Breast epithelium (tissue), 4 donors: ENCODE measurements at places on chromosomes 12 and 14.

DNA sequence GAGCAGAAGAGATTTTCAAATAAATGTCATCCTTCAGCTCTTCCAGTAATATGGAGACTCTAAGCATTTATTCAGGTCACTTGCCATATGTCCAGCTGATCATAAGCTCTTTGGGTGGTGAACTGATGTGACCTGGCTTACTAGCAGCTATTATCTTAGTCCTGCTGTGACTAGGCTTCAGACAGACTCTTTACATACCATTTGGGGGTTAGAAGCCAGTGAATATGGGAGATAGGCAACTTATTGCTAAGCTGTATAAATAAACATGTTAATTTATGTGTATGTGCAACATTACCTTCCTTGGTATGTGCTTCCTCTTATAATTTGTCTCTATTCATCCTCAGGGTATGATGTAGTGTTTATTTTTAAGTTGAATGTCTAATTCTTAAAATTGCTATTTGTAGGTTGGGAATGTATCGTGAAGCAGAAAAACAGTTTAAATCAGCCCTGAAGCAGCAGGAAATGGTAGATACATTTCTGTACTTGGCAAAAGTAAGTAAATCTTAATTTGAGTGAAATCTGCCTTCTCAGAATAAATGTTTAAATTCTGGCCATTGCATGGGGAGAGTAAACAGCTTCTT lies 32.4 kb downstream of the TTC8 start:
- H3K36me3 ChIP-seq = no peaks in the 10 kb centered on the region
- no peak overlapping the region for H3K27ac ChIP-seq
- H3K27me3 ChIP-seq = no peaks in the 10 kb centered on the region

DNA sequence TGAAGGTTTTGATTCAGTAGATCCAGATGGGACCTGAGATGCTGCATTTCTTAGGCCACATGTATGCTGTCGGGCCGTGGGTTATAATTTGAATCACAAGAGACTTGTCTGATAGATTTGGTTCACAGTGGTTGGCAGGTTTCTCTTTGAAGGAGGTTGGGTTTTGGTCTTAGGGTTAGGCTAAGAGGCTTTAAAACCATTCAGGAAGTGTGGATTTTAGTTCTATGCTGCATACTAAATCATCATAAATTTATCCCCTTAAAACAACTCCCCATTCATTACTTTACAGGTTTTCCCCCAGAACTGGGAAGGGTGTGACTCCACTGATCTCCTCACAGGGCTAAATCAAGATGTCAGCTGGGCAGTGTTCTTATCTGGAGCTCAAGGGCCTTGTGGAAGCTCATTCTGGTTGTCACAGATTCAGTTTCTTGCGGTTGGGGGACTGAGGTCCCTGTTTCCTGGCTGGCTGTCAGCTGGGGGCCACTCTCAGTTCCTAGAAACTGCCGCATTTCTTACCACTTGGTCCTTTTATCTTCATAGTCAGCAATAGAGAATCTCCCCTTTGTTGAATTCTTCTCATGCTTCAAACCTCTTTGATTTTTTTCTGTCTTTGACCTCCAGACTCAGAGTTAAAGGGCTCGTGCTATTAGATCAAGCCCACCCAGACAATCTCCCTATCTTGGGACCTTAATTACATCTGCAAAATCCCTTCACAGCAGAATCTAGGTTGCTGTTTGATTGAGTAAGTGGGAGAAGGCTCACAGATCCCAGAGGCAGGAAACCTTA lies 20.6 kb upstream of the PCNX1 start:
- no peak for DNase-seq
- no peak overlapping the region for H3K4me3 ChIP-seq

- H3K4me1 ChIP-seq = no peaks in the 10 kb centered on the region
- no peak overlapping the region for H3K4me3 ChIP-seq
- no peaks in the 10 kb centered on the region for H3K36me3 ChIP-seq
- no peak for DNase-seq
Observed at GRCh38 chr12:54058128-54058768, 4.6 kb downstream of the HOXC4 start.

DNA sequence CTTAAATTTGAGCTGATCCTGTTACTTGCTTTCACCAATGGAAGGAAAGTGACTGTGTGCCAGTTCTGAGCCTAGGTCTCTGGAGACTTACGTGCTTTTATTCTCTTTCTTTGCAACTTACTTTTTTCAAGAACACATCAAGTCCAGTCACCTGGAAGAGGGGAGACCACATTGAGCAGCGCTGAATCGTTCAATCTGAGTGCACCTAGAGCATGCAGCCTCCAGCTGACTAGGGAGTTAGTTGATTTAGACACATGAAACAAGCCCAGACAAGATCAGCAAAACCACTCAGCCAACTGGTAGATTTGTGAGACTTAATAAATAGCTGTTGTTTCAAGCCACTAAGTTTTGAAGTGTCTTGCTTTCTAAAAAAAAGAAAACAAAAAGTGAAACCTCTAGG lies 1014.8 kb upstream of the FBXO33 start:
- H3K4me1 ChIP-seq = no peaks in the 10 kb centered on the region
- no peak for DNase-seq
- no peaks in the 10 kb centered on the region for H3K27me3 ChIP-seq
- H3K4me3 ChIP-seq = no peak overlapping the region
- no peak overlapping the region for H3K27ac ChIP-seq

GRCh38 chr12:120751389-120751788 lies 25.8 kb downstream of the ACADS start:
- no peaks in the 10 kb centered on the region for H3K4me1 ChIP-seq
- H3K4me3 ChIP-seq = no peak overlapping the region
- no peak overlapping the region for H3K27ac ChIP-seq
- no peak for DNase-seq

DNA sequence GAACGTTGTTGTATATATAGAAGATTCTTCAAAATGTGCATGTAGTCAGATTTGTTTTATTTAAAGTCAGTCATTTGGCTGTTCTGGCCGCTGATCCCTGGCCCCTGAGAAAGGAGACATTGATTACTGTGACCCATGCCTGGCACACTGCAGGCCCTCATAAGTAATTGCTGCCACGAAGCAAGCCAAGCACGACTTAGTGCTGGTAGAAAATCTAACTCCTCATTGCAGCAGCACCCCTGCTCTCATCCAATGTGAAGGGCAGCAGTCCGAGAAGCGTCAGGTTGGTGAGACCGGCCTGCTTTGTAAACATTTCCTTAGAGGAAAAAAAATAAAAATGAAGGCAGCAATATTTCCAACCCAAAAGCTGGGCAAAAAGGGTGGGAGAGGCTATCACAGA lies 22.8 kb upstream of the TMTC2 start:
- no peak overlapping the region for H3K4me3 ChIP-seq
- no peaks in the 10 kb centered on the region for H3K36me3 ChIP-seq

GRCh38 chr14:55309154-55309553 lies 37.9 kb downstream of the FBXO34 start:
- DNase-seq = no peak
- H3K36me3 ChIP-seq = no peaks in the 10 kb centered on the region
- no peak overlapping the region for H3K27ac ChIP-seq
- H3K27me3 ChIP-seq = no peaks in the 10 kb centered on the region
- H3K4me3 ChIP-seq = no peak overlapping the region

DNA sequence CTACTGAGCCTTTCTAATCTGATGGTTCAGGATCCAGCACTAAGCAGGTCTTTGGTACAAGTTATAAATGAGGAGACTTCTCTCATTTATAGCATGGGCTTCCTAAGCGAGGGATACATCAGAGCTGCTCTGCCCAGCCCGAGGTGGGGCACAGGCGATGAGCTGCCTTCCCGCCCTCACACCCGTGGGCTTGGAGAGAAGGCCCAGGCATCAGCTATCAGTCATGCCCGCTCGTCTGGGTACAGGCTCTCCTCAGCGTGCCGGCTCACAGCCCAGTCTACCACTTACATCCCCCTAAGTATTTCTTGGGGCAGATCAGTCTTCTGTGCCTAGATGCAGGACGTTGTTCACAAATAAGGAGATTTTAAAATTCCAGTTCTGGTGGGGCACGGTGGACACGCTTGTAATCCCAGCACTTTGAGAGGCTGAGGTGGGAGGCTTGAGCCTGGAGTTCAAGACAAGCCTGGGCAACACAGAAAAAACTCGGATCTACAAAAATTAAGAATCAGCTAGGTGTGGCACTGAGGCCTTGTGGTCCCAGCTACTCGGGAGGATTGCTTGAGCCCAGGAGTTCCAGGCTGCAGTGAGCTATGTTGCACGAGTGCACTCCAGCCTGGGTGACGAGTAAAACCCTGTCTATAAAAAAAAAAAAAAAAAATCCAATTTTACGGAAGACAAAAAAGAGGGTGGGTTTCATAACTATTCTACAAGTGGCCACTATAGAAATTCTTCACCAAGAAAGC lies 57.0 kb downstream of the CCDC88C start:
- no peak overlapping the region for H3K4me3 ChIP-seq
- H3K27ac ChIP-seq = no peak overlapping the region
- DNase-seq = no peak

DNA sequence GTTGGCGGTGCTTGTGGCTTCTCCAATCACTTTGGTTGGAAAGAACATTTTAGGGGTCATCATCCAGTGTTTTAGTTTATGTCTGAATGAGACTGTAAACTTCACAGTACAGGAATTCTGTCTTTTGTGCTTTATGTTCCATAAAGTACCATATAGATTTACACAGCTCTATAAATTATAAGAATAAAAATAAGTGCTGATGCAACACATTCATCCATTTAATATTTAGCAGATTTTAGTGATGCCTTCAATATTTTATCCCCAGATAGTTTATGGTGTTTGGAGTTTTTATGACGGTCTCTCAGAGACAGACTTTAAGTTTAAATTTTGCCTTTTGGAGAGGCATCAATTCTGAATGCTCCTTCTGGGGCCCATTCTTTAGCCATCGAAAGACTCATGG lies 385.2 kb downstream of the ATP23 start:
- no peaks in the 10 kb centered on the region for H3K36me3 ChIP-seq
- H3K27me3 ChIP-seq = no peaks in the 10 kb centered on the region
- no peaks in the 10 kb centered on the region for H3K4me1 ChIP-seq
- DNase-seq = no peak

DNA sequence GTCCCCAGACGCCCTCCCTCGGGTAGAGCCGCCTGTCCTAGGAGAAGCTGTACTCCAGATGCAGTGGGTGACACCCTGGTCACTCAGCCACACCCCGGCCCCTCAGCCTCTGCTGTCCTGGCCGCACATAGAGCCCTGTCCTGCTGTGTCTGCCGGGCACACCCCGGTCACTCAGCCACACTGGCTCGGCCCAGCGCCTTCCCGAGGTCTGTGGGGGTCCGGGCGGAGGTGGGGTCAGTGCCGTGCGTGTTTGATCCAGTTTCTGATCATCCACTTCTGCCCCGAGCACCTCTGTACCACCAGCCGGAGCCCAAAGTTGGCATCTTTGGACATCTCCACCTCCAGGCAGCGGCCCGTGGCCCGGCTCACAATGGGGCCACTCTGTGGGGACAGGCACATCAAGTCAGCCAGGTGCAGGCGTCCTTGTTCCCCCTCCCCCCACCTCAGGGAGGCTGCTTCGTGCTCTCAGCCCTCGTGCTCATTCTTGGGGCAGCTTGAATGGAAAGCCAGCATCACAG lies 52.7 kb downstream of the NOC4L start:
- no peaks in the 10 kb centered on the region for H3K36me3 ChIP-seq
- no peak overlapping the region for H3K4me3 ChIP-seq
- no peak for DNase-seq
- no peaks in the 10 kb centered on the region for H3K27me3 ChIP-seq
